Stimulated activated CD8-positive, alpha-beta memory T cell treated with anti-CD3 and anti-CD28 coated beads, Interleukin-4, amount 100 ng/mL, for 4 hours (primary cell): ENCODE measurements at places on chromosomes 16 and 17.

DNA sequence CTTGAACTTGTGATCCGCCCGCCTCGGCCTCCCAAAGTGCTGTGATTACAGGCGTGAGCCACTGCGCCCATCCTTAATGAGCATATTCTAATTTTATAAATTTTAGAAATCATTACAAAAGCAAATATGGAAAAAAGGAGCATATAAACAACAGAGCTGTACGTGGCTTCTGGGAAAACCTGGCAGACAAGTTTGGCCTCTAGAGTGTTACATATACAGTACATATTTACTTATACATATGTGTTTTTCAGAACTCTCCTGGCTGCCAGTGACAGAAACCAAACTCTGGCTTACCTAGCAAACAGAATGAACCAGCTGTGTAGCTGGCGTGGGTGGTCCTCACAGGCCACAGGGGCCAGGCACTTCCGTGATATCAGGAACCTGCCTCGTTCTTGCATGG lies 10.1 kb downstream of the DRC3 start:
- no peak for DNase-seq

DNA sequence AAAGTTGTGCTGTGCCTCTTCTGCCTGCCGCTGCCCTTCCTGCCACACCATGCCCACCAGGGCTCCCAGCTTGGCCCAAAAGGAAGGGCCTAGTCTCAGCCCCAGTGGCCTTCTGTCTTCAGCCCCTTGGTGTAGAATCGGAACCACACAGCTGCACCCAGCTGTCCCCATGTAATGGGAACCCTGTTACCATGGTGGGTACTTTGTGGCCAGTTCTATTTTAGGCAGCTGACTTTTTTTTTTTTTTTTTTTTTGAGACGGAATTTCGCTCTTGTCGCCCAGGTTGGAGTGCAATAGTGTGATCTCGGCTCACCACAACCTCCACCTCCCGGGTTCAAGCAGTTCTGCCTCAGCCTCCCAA lies 163.3 kb upstream of the GSE1 start:
- no peak for DNase-seq

GRCh38 chr16:31141489-31142108 lies 6.1 kb upstream of the PRSS8 start:
- DNase-seq: no peak

DNA sequence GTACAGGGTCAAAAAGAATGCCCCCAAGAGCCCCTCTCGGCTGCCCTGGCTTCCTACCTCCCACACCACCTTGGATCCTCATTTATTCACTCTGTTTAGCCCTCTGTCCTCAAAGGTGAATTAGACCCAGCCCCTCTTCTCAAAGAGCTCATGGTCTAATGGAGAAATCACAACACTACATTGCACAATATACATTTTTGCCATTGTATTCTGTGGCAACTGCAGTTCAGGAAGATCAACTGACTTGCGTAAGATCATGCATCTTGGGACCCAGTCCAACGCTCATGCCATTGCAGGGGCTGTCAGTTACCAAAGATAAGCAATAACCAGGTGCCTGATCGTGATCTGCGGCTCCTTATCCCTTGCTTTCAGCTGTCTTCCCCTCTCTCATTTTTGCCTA lies 1.4 kb downstream of the KRT38 start:
- DNase-seq: no peak

DNA sequence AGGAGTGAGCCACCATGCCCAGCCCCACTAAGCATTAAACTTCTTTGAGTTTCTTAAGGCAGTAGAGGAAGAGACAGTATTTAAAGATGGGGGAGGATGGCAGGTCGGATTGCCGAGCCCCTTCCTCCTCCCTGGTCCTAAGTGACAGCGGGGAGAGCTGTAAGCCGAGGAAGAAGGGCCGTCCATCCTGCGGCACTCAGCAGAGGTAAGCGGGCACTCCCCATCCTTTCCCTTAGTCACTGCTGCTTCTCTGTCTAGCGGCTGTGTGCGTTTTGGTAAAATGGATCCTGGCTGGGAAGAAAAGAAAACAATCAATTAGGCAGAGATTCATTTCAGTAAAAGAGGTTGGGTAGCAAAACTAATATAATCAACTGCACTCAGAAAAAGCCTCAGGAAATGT lies 13.9 kb downstream of the DNAAF1 start:
- no peak for DNase-seq

DNA sequence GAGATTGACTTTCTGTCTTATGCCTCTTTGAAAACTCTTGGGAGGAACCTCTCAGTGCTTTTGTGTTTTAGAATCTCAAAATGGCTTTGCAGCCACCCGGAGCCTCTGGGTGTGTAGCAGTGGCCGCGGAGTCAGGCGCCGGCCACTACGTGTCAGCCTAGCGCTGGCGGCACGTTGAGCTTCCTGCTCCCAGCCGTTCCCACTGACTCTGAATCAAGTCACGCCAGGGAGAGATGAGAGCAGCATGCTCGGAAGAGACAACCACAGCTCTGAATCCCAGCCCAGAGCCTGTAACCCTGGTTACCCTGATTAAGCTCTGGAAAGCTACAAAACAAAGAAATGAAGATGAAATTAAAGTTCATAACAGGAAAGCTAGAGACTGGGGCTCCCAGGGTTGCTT lies 97.4 kb upstream of the CACNG5 start:
- no peak for DNase-seq

GRCh38 chr16:84617041-84617790 lies 662 bp downstream of the COTL1 start:
- no peak for DNase-seq

DNA sequence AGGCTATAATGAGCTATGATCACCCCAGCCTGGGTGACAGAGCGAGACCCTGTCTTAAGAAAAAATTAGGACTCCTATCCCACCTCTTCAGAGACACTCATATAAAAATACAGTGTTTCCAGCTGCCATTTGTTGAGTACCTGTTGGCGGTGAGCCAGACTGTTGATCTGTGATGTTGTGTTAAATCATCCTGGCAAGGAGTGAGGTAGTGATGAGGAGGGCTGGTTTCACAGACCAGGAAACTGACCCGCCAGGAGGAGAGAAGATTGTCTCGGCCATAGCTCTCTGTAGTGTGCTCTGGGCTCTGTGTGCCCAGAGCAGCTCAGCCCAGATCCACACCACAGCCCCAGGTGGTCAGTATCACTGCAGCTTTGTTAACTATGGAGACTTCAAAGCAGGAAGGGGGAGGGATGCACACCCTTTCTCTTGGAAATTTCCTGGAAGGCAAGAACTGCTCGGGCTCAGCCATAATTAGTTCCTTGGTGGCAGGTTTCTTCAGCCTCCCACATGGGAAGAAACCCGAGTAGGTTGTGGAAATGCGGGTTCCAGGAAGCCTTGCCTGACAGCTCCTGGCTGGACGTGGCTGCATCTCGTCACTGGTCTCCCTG lies 343.0 kb downstream of the SNX29 start:
- DNase-seq: no peak

- no peak for DNase-seq
These were observed 103.3 kb upstream of the CIBAR2 start for GRCh38 chr16:85215478-85216118.

DNA sequence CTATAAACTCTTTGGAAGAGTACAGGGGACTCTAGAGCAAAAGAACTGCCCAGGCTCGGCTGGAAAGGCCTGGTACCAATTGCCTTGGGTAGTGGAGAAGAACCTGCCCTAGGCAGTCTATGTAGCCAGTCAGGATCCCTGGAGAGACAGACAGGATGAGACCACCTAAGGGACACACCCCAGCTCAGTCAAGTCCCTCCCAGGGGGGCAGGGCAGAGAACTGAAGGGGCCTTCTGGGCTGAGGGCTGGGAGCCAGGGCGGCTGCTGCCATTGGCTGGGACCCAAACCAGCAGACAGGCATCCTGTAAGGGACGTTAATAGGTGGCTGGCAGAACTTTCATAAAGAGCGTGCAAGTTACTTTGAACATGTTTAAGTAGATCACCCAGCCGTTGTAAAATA lies 12.8 kb upstream of the SLC38A8 start:
- DNase-seq: no peak

GRCh38 chr16:84091460-84091859 lies 25.3 kb downstream of the MBTPS1 start:
- no peak for DNase-seq

DNA sequence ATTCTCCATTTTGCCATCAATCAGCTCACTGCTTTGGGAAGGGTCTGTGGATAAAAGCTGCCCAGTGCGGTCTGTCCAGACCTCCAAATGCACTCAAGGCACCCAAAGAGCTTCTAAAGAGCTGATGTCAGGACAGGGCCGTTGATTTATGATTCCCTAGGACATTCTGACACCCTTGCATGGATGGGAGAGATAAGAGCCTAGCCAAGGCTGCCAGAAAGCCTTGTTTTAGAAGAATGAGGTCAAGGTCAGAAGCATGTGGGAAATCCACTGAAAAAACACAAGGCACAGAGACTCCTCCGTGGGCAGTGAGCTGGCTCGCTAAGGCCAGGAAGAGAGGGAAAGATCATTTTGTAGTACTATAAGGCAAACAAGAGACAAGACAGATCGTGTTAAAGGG lies 214.0 kb downstream of the CDH11 start:
- DNase-seq: no peak

- no peak for DNase-seq
These were observed 20.2 kb upstream of the GNG13 start for GRCh38 chr16:820748-821147.
